WTC11 (cell line): ENCODE measurements at places on chromosomes 7 and 10.

DNA sequence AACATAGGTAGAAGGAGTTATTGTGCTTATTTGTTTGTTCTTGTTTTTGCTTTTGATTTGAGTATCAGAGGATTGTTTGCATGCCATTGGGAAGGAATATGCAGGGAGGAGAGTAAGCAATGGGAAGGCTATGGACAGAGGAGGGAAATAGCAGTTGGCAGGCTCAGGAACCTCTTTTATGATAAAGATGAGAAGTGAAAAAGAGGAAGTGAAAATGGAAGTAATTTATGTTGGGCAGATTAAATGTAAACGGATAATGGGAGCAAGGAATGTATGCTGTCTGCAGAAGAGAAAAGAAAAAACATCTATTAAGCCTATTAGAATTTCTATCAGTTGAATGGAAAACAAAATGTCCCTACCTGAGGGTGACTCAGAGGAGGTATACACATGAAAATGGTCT, 90.1 kb upstream of the NPSR1 start:
- no peaks in the 10 kb centered on the region for H3K36me3 ChIP-seq
- no peaks in the 10 kb centered on the region for H3K27me3 ChIP-seq
- no peak for DNase-seq
- peaks cover 18% of the 10 kb centered on the region for H3K4me1 ChIP-seq
- no peak overlapping the region for H3K4me3 ChIP-seq

DNA sequence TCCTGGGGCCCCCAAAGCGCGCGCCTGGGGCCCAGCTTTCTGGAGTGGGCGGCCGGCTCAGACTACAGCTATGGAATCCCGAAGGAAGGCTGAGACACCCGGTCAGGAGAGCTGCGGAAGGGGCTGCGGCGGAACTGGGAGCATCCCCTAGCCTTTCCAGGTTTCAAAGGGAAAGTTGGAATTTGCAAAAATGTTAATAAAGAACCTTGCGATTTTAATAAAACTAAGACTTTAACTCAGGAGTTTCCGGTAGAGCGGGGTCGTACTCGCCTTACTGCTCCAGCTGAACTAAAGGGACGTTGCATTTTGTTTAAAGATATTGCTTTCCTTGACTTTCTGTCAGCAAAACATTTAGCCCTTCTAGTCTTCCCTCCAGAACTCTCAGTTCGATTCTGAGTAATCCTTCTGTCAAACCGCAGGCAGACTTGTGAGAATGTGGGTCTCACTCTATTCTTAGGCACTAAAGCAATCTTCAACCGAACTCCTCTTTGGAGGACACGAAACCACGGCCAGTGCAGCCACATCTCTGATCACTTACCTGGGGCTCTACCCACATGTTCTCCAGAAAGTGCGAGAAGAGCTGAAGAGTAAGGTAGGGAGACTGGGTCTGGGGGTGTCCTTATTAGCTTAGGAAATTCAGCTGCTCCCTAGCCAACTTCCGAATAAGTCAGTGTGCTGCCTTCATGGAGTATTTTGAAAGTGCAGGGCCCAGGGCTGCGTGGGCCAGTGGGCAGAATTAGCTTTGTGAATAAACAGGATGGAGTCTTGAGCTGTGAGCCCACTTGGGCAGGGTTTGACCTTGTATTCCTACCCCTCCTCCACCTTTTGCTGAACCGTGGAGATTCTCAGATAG, 1.9 kb downstream of the CYP26A1 start:
- no peak overlapping the region for H3K27ac ChIP-seq
- peaks cover 87% of the 10 kb centered on the region for H3K27me3 ChIP-seq
- H3K36me3 ChIP-seq = no peaks in the 10 kb centered on the region
- peaks cover 43% of the 10 kb centered on the region for H3K4me1 ChIP-seq
- H3K4me3 ChIP-seq = peak overlapping the region; percentile 89

DNA sequence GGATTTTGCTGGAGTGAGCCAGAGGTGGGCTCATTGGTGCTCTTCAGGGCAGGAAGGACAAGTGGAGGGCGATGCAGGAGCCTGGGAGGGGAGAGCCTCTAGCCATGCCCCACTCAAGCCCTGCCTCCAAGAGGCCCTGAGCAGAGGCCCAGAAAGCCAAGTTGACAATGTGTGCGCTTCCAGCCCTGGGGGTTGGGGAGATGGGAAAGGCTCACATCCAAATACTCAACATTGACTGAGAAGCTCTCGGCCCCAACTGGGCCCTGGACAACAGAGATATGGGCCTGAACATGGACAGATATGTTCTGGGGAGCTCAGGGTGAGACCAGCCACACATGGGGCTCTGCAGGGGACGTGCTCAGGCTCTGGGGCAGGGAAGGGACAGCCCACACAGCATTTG, 39.0 kb downstream of the FRMPD2 start:
- DNase-seq = no peak

- no peak for DNase-seq
- no peaks in the 10 kb centered on the region for H3K4me1 ChIP-seq
- H3K36me3 ChIP-seq = no peaks in the 10 kb centered on the region
- no peak overlapping the region for H3K4me3 ChIP-seq
- H3K27ac ChIP-seq = no peak overlapping the region
Observed at GRCh38 chr10:72665925-72666324, 26.0 kb upstream of the MCU start.

DNA sequence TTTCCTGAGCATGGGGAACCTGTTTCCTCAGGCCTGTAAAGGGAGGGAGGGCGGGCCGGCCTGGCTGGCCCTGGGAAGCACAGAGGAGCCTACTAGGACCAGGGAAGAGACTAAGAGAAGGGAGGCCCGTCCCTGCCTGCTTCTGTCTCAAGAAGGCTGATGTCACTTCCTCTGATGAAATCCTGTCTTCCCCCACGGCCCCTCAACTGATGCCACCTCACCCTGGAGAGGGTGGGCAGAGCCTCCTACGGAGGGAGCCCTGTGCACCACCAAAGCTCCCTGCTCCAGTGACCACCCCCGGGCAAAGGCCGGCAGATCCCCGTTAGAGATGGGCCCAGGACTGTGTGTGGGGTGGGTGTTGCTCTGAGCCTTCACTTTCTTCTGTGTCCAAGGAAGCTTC, 1.0 kb upstream of the PILRA start:
- no peaks in the 10 kb centered on the region for H3K27me3 ChIP-seq
- H3K4me3 ChIP-seq = no peak overlapping the region
- H3K27ac ChIP-seq = no peak overlapping the region
- no peak for DNase-seq
- H3K36me3 ChIP-seq = peaks cover 4% of the 10 kb centered on the region

- peak overlapping the region; percentile 35 for H3K4me3 ChIP-seq
- H3K27me3 ChIP-seq = peaks cover 13% of the 10 kb centered on the region
- peaks cover 39% of the 10 kb centered on the region for H3K36me3 ChIP-seq
- peak overlapping the region; percentile 98 for H3K27ac ChIP-seq
Observed at GRCh38 chr10:133151543-133151972, 8.5 kb upstream of the KNDC1 start.

- peaks cover 8% of the 10 kb centered on the region for H3K36me3 ChIP-seq
- H3K4me3 ChIP-seq = no peak overlapping the region
- no peaks in the 10 kb centered on the region for H3K27me3 ChIP-seq
- no peak for DNase-seq
Observed at GRCh38 chr10:72906446-72906845, 12.9 kb downstream of the OIT3 start.

DNA sequence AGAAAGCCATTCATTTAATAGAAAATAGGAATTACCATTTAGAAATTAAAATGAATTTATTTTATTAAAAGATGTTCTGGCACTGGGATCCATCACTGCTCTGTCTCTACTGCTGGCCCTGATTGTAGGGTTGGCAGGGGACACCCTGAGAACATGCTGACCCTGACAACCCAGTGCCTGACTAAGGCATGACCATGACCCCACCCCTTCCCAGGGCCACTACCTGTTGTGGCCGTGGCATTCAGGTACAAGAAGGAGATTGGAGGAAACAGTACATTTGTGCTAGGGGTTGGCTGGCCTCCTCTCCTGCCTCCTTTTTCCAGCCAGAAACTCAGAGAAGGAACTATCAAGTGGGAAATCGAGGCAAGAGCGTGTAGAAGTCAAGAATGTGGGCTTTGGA, 197.0 kb upstream of the ZMIZ1 start:
- H3K27me3 ChIP-seq = peaks cover 49% of the 10 kb centered on the region
- peaks cover 19% of the 10 kb centered on the region for H3K4me1 ChIP-seq
- H3K4me3 ChIP-seq = no peak overlapping the region
- no peak overlapping the region for H3K27ac ChIP-seq

GRCh38 chr7:15257689-15258088, 304.1 kb downstream of the AGMO start:
- no peak overlapping the region for H3K27ac ChIP-seq
- no peak overlapping the region for H3K4me3 ChIP-seq
- H3K36me3 ChIP-seq = no peaks in the 10 kb centered on the region

- DNase-seq = no peak
- H3K27ac ChIP-seq = no peak overlapping the region
Observed at GRCh38 chr7:92368741-92369140, 78.5 kb upstream of the GATAD1 start.

GRCh38 chr10:43978091-43978490, 329.4 kb upstream of the ZNF32 start:
- no peaks in the 10 kb centered on the region; the same call in 1 of the 2 replicates for H3K27me3 ChIP-seq
- no peaks in the 10 kb centered on the region; the same call in 1 of the 2 replicates for H3K4me1 ChIP-seq
- H3K4me3 ChIP-seq = no peak overlapping the region
- no peak overlapping the region for H3K27ac ChIP-seq

DNA sequence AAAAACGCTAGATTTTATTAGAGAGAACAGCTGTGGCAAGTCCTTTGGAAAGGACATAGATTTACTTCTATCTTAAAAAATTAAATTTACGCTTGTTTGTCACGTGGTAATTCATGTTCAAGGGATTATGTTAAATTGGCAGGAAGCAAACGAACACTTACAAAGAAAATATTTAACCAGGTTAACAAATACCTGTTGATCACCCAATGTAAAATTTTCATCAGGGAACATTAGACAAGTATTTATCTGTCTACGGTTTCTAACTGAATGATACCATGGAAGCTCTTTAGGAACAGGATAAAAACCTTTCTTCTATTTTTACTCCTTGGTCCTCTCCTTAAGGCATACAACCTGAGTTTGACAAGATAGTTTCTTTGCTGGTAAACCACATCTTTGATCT, 122.2 kb downstream of the NOC3L start:
- no peaks in the 10 kb centered on the region for H3K4me1 ChIP-seq
- H3K36me3 ChIP-seq = no peaks in the 10 kb centered on the region
- H3K4me3 ChIP-seq = no peak overlapping the region
- H3K27ac ChIP-seq = no peak overlapping the region

DNA sequence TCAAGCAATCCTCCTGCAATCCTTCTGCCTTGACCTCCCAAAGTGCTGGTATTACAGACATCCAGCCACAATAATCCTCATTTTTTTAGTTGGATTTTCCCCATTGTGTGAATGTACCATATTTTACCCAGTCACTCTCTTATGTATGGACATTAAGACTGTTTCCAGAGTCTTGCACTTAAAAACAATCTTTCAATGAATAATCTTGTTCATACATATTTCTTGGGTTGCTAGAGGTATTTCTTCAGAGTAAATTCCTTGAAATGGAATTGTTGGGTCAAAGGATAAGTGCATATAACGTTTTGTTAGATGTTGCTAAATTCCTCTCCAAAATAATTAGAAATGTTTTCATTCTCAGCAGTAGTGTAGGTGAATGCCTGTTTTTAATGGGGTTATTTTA, 283.1 kb upstream of the KAT6B start:
- no peak overlapping the region for H3K4me3 ChIP-seq
- no peak for DNase-seq
- H3K36me3 ChIP-seq = no peaks in the 10 kb centered on the region

DNA sequence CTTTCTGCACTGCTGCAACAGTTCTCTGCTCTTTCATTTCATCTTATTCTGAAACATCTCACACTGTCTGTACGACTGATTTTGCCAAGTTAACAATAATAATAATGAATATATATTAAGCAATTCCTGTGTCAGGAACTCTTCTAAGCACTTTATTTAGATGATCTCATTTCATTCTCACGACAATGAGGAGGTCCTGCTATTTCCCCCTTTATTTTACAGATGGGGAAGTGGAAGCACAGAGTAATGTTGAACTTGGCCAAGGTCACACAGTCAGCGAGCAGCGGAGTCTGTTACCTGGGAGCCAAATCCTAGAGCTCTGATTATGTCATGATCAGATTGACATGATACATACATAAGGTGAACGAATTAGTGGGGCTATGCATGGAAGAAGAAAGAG, 5.8 kb downstream of the MRC1 start:
- no peaks in the 10 kb centered on the region for H3K36me3 ChIP-seq
- no peaks in the 10 kb centered on the region for H3K27me3 ChIP-seq
- H3K4me3 ChIP-seq = no peak overlapping the region

- no peak overlapping the region for H3K27ac ChIP-seq
- H3K36me3 ChIP-seq = no peaks in the 10 kb centered on the region
- peaks cover 3% of the 10 kb centered on the region; the same call in 1 of the 2 replicates for H3K4me1 ChIP-seq
- peaks cover 29% of the 10 kb centered on the region for H3K27me3 ChIP-seq
- DNase-seq = no peak
- H3K4me3 ChIP-seq = no peak overlapping the region
Observed at GRCh38 chr7:25569765-25570164, 341.5 kb upstream of the NPVF start.

DNA sequence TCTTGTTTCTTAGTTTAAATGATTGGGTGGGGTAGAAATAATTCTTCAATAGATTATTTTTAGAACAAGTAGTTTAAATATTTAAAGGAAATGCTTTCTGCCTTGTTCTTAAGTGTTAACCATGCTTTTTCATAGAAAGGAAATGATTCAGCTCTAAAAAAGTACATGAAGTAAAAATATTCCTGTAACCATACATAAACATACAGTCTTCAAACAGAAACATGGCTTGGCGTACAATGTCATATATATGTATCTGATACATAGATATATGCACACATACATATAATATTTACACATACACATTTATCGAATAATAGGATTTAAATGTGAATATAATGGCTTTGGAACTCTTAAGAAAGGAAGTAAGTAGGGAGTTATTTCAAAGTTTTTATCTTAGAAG, 84.4 kb downstream of the RUNDC3B start:
- H3K36me3 ChIP-seq = peaks cover 8% of the 10 kb centered on the region
- no peak for DNase-seq
- H3K4me1 ChIP-seq = peaks cover 17% of the 10 kb centered on the region
- H3K4me3 ChIP-seq = no peak overlapping the region

DNA sequence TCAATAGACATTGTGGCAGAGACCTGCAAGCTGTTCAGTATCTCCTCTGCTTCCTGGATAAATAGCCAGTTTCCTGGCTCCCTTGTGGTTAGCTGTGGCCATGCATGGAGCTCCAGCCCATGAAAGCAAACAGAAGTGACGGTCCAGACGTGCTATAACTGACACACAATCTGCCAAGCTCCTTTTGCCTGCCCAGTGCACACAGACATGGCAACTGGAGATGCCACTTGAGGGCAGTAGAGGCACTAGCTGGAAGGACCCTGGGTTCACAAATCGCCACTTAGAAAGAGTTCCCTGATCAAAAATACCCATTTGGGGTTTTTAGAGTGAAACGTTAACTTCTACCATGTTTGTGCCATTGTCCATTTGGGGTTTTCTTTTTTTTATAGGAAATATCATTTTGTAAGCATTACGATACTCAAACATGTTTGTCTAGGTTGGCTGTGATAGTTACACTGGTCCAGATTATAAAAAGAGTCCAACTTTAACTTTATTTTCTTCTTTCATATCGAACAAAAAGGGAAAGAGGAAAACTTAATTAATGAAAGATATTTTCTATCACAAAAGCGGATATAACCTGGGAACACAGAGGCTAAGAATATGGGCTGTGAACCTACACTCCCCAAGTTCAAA, 31.3 kb downstream of the KIN start:
- no peaks in the 10 kb centered on the region for H3K4me1 ChIP-seq
- no peak overlapping the region for H3K4me3 ChIP-seq
- no peak overlapping the region for H3K27ac ChIP-seq
- no peaks in the 10 kb centered on the region for H3K27me3 ChIP-seq

- H3K4me1 ChIP-seq = peaks cover 55% of the 10 kb centered on the region
- no peak overlapping the region for H3K4me3 ChIP-seq
- DNase-seq = no peak
- H3K27ac ChIP-seq = peak overlapping the region; percentile 87; the same call in 1 of the 2 replicates
- no peaks in the 10 kb centered on the region for H3K27me3 ChIP-seq
Observed at GRCh38 chr10:63627396-63627795, 106.2 kb downstream of the REEP3 start.
